T1000 (cell line): ENCODE measurements at places on chromosomes 1 and 21.

GRCh38 chr1:171292799-171293198, 21.2 kb upstream of the FMO4 start:
- no peak for DNase-seq

- no peak for DNase-seq
Measured at GRCh38 chr1:3105167-3105863, 36.3 kb downstream of the PRDM16 start.

DNA sequence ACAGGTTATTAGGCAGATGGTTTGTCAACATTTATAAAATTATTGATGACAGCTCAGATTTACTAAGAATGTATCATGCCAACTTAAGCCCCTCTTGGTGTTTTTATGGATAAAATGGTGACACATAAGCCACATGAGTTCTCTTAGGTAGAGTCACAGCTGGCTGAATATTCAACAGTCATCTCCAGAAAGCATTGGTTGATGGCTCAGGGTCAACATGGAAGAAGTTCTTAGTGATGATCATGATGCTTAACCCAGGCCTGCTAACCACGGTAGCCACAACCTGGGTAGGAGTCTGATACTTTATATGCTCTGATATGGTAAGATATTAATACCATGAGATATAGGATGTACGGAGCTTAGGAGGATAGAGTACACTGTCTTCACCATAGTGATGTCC, 46.4 kb upstream of the SIPA1L2 start:
- no peak for DNase-seq

GRCh38 chr1:203404546-203404945, 53.6 kb upstream of the FMOD start:
- DNase-seq: no peak

GRCh38 chr1:168783458-168784210, 54.6 kb upstream of the DPT start:
- DNase-seq: no peak
